ENCODE measurements at places on chromosomes 12 and 14.

DNA sequence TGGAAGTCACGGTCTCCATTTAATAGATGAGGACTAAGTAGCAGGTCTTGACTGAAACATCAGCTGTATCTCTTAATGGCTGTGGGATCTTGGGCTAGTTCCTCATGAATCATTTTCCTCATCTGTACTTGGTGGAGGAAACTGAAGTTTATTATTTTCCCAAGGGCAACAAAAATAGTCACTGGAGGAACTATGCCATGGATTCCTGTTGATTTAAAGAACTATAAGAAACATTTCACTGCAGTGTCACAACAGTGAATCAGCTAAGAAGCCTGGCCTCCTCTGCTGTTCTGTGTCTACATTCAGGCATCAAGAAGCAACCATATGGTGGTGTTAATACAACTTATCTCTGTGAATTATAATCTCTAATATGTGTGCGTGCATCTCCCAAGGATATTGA, 200.5 kb downstream of the STXBP6 start:
- DNase-seq: no peak

DNA sequence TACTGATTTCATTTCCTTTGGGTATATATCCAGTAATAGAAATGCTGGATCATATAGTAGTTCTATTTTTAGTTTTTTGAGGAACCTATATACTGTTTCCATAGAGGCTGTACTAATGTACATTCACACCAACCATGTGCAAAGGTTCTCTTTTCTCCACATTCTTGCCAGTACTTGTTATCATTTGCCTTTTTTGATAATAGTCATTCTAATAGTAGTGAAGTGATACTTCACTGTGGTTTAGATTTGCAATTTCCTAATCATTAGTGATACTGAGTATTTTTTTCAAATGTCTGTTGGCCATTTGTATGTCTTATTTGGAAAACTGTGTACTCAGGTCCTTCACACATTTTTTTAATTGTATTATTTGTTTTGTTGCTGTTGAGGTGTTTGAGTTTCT, 148.2 kb upstream of the NAV3 start:
- DNase-seq: no peak

GRCh38 chr12:13509740-13510139, 313.2 kb downstream of the EMP1 start:
- DNase-seq: no peak

GRCh38 chr14:38290601-38291188, 34.8 kb upstream of the CLEC14A start:
- DNase-seq: peak; percentile 56

GRCh38 chr12:25518512-25518911, 34.6 kb downstream of the LMNTD1 start:
- DNase-seq: peak; percentile 42

DNA sequence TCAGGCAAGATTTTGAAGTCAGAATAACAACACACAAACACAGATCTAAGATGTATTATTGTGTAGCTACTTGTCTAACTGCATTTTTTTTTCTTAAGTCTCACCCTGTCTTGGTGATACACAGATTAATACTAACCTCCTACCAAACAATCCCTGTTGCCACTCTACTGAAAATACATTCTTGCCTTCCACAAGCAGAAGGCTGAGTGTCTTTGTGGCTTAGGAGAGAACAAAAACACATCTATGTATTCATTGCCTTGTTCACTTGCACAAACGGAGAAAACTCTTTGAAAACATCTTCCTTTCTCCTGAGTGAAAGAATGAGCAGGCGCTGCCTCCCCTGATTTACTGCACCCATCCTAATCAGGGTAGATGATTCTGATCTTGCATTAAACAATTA, 642.2 kb downstream of the DIO2 start:
- DNase-seq: no peak

GRCh38 chr14:79044894-79045624, 874.9 kb downstream of the NRXN3 start:
- peak; percentile 4 for DNase-seq

DNA sequence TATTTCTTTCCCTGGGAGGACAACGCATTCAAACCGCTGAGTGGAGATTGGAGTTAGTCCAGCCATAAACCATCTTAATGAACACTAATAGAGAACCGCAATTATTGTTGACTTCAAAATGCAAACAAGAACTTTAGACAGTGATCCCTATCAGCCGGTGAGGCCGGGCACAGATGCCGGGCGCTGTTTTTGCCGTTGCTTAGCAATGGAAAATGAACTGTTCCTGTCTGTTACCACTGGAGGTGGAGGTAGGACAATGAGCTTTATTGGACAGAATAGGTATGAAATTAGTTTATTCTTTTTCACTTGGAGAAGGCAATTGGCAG, 216.8 kb downstream of the TTC8 start:
- no peak for DNase-seq

DNA sequence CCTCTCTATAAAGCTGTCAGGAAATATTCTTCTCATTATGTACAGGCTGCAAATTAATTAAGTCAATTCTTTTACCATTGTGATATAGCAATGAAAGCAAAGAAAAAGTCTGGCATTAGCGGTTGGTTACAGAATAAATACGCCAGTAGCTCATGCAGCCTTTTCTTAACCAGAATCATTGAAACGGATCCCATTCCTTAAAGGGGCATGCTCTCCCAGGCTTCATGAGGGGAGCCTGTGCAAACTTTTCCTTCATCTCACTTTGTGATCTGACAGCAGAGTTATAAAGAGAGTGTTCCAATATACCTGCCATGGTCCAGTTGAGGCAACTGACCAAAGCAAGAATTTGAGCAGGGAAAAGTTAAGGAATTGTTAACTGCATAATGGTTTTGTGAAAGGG, 337.7 kb downstream of the EMP1 start:
- no peak for DNase-seq

- DNase-seq: no peak
Measured at GRCh38 chr14:29039171-29039570, 272.6 kb downstream of the FOXG1 start.

DNA sequence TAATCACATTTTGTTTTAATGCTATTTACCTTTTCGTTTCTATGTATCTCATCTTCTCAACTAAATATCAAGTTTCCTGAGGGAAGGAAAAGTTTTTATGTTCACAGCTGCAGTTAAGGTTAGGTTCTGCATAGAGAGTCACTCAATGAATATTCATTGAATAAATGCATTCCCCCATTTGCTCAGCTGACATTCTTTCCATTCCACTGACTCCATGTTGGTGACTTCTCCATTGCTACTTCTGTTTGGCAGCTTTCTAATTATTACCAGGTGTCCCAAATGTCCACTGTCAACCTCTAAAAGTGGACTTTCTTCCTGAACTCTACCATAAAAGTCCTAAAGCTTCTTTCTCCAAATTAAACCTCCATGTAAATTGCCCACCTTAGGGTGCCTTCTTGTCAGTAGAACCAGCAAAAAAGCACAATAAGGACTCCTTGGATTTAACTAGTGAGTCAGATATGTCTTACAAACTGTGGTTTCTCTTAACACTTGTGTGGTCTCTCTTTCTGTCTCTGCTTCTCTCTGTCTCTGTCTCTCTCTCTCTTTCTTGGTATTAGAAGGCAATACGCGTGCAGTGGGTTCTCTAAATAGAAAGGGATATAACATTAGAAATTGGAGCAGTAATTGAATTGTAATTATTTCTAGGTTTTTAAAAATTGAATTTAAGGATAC, 85.9 kb downstream of the TMEM117 start:
- no peak for DNase-seq

- no peak for DNase-seq
Measured at GRCh38 chr14:78690836-78691235, 520.7 kb downstream of the NRXN3 start.

DNA sequence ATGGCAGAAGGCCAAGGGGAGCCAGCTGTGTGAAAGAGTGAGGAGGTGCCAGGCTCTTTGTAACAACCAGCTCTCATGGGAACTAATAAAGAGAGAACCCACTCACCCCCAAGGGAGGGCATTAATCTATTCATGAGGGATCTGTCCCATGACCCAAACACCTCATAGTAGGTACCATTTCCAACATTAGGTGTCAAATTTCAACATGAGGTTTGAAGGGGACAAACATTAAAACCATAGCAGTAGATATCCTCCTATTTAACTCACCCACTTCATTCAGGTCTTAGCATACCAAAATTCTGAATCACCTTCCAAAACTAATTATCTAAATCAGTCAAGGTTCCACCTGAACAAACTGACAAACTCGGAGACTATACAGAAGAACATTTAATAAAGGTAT, 75.3 kb downstream of the PPFIA2 start:
- no peak for DNase-seq

- no peak for DNase-seq
Measured at GRCh38 chr12:93050748-93051081, 121.6 kb upstream of the EEA1 start.

DNA sequence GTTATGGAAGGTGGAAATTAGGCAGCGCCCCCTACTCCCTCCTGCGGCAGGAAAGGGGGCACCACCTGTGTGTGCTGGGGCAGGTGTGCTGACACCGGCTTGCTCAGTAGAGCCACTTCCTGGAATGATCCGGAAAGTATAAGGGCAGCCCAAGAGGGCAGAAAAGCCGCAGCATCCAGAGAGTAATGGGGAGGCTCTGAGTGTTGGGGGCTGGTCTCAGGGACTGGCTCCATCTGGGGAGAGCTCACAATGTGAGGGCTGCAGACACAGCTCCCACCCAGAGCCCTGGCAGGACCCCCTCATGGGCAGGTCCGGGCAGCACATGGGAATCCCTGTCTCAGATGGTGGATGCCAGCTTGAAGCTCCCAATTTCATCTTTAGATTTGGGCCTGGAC, 187.6 kb upstream of the C14orf180 start:
- DNase-seq: no peak

DNA sequence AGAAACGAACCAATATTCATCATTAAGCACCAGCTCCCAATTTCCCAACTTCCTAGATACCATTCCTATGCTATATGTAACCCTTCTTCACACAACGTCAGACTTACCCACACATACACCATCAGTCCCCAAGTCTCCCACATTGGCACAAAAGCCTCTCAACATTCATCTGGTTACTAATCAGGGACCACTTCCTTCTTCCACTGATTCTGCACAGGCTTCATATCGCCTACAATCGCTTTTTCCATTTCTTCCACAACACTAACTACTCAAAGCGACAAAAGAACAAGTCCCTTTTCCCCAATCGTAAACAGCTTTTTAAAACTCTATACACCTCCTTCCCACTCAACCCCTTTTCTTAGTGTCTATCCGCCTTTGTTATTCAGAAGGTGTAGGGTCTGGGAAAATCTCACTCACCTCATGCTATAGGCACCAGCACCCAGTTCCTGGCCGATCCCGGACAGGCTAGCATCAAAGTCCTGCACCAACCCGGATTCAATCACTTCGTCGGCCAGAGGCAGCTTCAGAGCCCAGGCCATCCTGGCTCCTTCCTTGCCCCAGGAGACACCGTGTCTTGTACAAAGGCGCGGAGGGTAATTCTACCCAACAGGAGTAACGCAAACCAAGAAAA, 936 bp downstream of the TFCP2 start:
- no peak for DNase-seq

DNA sequence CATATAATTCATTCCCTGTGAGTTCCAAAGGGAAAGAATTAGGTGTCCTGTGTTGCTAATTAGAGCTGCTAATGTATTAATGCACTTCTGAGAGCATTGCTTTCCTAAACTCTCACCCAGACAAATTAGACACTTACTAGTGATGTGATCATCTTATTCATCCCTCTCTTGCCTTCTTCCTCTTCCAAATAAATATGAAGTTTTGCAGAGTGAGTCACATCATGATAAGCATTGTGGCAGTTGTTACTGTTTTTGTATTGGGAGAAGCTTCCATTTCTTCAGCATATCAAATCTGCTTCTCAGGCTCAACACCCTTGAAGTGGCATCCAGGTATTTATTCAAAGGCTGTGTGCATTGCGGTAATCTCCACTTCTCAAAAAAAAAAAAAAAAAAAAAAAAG, 37.3 kb upstream of the E2F7 start:
- DNase-seq: no peak

DNA sequence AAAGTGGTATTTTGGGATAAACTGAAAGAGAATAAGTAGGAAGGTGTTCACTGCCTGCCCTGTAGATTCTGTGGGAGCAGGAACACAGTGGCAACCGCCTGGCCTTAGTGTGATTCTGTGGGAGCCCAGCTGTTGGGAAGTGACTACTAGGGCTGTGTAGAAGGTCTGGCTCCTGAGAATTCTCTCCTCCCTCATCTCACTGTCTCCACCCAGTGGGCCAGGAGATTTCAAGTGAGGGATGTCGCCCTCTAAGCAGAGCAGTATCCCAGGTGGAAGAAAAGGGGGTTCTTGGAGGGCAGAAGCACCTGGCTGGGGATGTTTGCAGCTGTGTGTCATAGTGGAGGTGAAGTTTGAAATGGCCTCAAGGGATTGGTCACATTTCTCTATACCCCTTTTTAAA, 113.7 kb downstream of the TBC1D30 start:
- DNase-seq: no peak

GRCh38 chr14:100602621-100603230, 15.5 kb upstream of the BEGAIN start:
- DNase-seq: no peak

- DNase-seq: no peak
Measured at GRCh38 chr12:77644915-77645605, 185.6 kb upstream of the NAV3 start.

DNA sequence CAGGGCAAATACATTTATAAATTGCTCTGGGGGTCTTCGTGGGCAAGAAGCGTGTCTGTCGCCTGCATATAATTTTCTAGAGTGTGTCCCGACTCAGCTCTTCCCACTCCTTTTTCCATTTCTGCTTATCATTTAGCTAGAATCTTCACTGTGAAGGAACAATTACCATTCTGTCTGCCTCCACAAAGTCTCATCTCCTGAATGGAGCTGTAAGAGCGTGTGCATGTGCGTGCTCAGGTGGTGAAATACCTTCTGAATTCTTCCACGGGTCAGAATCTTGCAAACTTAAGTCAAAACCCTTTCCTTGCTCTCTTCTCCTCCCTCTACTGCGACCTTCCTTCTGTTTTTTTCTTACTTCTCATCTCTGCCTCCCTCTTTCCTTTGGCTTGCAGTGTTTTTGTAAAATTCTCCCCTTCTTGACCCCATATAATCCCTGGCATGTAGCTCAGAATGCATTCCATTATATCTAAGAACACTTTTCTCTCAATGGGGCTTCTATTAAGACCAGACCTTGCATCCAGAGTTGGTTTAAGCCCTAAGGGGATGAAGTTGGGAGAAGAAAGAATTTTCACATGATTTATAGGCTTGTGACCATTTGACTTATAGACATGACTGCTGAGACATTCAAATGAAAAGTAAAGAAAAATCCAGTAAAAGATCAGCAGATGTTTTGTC, 25.0 kb upstream of the GSG1 start:
- peak; percentile 67 for DNase-seq

- no peak for DNase-seq
Measured at GRCh38 chr12:120376934-120377572, 8.1 kb upstream of the MSI1 start.

- DNase-seq: no peak
Measured at GRCh38 chr14:59103396-59103795, 85.1 kb upstream of the DAAM1 start.

GRCh38 chr12:11834931-11835330, 185.5 kb downstream of the ETV6 start:
- DNase-seq: no peak

GRCh38 chr12:81809829-81810595, 50.9 kb upstream of the PPFIA2 start:
- DNase-seq: no peak

- DNase-seq: no peak
Measured at GRCh38 chr14:102499401-102500157, 10.0 kb downstream of the ANKRD9 start.

Measured in fibroblast of the conjunctiva (primary cell).